ENCODE measurements at places on chromosomes 5 and 9. TPM values are rescaled to one million over a fixed set of nuclear protein-coding genes. Genes with fewer than 3 reads are reported as not detected.

The TAF1L gene
- not detected for total RNA-seq

The SLC34A1 gene
- not detected for total RNA-seq

The ALG2 gene
- total RNA-seq, result 30.5 TPM

The SOWAHA gene
- total RNA-seq, result 11.6 TPM

The SEMA4D gene
- total RNA-seq, result 23.1 TPM

The IFNA21 gene
- not detected for total RNA-seq

The PCDHA9 gene
- total RNA-seq, result 0.17 TPM

The TCF7 gene
- 1.9 TPM for total RNA-seq

The COL15A1 gene
- total RNA-seq, result 11.2 TPM

The ITGA2 gene
- 20.3 TPM for total RNA-seq

The PTGER4 gene
- total RNA-seq, result 58.4 TPM

The ZBED3 gene
- total RNA-seq, result 9.0 TPM

The ASS1 gene
- total RNA-seq, result 221 TPM

The CMYA5 gene
- 1.1 TPM for total RNA-seq

The RASGRF2 gene
- 2.9 TPM for total RNA-seq

The CCDC183 gene
- total RNA-seq, result 4.0 TPM

The SPINK7 gene
- not detected for total RNA-seq

The STARD4 gene
- total RNA-seq, result 18.8 TPM

The MSX2 gene
- 0.66 TPM for total RNA-seq

The TSSK1B gene
- 0.12 TPM for total RNA-seq

The ZNF883 gene
- total RNA-seq, result 0.55 TPM

The ELAVL2 gene
- 0.35 TPM for total RNA-seq

The PCA3 gene
- total RNA-seq, result not detected

The ZDHHC21 gene
- 16.6 TPM for total RNA-seq

Data from mucosa of descending colon (tissue), 3 donors.